ENCODE measurements at places on chromosomes 5 and 9.
A peak's percentile ranks its signal among the peaks of the same experiment; 100 is the strongest.

GRCh38 chr9:131885144-131885609 lies 145.3 kb upstream of the RAPGEF1 start:
- no peak for DNase-seq

GRCh38 chr5:7904170-7904569 lies 35.2 kb downstream of the MTRR start:
- no peak for DNase-seq

DNA sequence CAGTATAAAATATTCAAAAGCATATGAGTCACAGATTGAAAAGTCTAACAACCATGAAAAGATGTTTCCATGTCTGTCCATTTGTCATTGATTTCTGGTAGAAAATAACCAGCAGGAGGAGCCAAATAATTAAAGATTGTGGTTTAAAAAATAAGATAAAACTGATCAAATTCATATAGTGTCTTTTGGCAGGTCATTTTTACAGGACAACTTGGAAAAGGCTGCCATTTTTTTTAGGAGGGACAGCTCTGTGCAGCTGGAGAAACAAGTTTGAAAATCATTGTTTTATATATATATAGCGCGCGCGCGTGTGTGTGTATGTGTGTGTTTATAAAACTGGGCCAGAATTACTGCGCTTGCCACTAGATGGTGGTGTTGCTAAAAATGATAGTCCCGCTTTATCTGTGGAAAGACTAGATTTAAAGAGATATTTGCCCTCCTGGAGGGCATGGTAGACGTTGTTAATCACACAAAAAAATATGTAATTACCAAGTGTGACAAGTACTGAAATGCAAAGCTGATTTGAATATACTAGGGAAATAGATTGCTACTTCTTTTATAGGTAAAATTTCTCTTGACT lies 1.3 kb upstream of the TRMO start:
- DNase-seq: peak; percentile 86

DNA sequence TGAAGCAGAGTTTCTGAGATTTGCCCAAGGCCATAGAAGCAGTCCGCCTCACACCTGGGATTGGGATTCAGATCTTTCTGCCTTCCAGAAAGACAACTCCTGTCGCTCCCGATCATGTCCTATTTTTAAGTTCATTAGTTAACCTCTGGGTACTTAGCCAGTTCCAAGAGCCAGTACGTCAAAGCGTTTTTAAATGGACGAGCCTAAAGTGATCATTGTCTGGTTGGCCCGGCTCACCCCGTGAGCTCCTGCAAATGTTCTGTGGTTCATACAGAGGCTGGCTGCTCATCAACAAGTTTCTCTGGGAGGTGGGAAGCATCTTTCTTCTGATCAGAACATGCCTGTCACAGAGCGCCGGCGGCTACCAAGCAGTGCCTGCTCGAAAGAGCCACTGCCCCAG lies 554.5 kb upstream of the WWC1 start:
- no peak for DNase-seq

GRCh38 chr9:72909428-72909827 lies 43.4 kb downstream of the ALDH1A1 start:
- no peak for DNase-seq

DNA sequence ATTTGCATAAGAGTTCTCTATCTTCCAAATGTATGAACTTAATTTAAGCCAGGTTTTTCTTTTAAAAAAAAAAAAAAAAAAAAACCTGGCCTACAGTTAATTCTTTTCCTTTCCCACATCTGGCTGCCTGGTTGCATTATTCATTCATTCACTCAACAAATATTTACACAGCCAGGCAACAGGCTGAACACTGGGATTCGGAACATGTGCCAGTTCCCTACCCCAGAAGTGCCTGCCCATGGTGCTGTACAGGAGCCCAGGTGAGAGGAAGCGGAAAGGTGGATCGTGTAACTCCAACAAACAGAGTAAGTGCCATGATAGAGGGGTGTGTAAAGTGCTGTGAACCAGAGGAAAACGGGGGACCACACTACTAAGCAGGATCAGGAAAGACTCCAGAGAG lies 93.6 kb downstream of the CDK5RAP2 start:
- DNase-seq: no peak

- no peak for DNase-seq
These were observed 6.0 kb downstream of the LRRC8A start for GRCh38 chr9:128887914-128888350.

DNA sequence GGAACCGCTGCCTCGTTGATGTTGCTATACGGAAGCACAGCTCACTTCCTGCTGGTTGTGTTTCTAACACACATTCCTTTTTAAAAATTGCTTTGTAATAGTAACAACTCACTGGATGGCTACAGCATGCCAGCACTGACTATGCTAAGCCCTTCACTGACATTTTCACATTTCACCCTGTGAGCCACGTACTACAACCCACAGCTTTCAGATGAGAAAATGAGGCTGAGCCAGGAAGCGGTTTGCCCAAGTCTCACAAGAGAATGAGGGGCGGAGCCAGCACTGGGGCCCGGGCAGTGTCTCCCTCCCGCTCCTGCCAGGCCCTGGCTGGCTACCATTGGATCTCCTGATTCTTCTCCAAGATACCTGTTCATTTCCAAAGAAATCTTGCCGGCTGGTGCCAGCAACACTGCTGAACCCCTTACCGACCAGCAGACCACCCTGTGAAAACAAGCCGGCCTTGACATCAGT lies 38.3 kb downstream of the FAM78A start:
- peak; percentile 79 for DNase-seq

DNA sequence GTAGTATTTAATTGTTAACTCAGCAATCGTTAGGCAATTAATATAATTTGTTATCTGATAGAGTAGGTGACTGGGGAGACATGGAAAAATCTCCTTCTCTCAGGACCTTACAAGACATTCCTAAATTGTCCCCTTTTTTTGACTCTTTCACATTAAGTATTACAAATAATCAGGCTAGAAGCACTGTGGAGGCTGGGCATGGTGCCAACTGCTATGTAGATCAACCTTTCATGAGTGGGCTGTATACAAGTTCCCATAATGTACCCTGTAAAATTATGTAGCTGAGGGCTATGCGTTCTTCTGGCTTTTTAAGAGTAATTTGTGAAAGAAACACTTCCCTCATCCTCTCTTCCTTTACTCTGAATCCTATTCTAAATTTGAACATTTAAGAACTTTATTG lies 140.2 kb downstream of the NFIB start:
- no peak for DNase-seq

- peak; percentile 91 for DNase-seq
These were observed 39.6 kb upstream of the TRIM36 start for GRCh38 chr5:115209279-115209678.

DNA sequence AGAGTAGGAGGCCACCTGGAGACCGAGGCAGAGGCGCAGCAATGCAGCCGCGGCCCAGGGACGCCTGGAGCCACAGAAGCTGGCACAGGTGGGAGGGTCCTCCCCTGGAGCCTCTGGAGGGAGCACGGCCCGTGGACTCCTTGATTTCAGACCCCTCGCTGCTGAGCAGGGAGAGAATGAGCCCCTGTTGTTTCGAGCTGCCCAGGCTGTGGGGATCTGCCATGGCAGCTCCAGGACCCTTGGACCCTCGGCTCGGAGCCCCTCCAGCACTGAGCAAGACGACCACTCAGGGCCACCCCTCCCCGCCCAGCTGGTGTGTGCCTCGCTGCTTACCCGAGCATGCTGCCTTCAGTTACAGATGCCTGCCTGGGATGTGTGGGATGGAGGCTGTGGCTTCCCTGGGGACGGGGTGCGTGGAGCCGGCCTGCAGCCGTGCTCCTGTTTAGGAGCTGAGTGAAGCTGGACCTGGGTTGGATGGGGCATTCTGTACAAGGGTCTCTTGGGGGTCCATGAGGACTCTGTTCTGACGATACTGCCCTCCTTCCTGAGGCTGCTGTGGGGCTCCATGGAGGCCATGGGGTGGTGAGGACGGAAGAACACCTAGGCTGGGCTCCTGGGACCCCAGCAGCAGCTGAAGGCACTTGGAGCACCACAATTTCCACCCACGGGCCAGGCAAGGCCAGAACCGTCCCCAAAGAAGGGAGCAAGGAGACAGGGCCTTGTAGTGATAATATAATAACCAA lies 115.1 kb upstream of the LPCAT1 start:
- DNase-seq: no peak
